ENCODE measurements at places on chromosomes 5 and 9.
A peak's percentile ranks its signal among the peaks of the same experiment; 100 is the strongest.

GRCh38 chr5:116289276-116289675, 204.5 kb downstream of the COMMD10 start:
- DNase-seq: no peak

GRCh38 chr9:1057910-1058309, 7.8 kb downstream of the DMRT2 start:
- DNase-seq: no peak

DNA sequence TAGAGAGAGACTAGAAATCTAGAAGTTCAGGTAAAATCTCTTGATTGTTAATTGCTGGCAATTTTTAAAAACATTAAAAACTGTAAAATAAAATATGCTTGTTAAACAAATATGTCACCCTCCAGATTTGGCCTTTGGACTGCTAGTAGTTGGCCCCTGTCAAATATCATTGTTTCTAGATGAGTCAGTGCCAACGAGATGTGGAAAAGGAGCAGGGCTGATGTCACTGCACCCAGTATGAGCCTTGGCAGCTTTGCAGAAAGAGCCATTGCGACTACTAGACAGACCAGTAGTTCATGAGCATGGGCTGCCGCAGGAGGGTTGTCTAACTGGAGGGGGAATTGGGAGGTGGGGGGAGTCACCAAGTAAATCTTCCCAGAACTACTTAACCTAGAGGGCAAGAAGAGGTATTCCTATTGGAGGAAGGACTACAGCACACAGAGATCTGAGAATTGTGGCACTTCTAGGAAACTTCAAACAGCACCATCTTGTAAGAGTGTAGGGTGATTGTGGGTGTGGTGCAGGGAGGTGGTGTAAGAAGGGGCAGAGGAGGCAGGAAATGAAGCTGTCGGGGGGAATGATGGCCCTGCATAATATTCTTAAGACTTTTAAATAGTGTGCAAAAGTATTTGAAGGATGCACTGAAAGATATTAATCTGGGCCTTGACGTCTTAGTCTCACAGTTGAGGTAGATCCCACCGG, 7.1 kb upstream of the DOCK2 start:
- DNase-seq: no peak

GRCh38 chr5:3107156-3107611, 355.7 kb upstream of the IRX2 start:
- DNase-seq: no peak

- DNase-seq: no peak
Measured at GRCh38 chr9:111715471-111715870, 54.1 kb downstream of the GNG10 start.

DNA sequence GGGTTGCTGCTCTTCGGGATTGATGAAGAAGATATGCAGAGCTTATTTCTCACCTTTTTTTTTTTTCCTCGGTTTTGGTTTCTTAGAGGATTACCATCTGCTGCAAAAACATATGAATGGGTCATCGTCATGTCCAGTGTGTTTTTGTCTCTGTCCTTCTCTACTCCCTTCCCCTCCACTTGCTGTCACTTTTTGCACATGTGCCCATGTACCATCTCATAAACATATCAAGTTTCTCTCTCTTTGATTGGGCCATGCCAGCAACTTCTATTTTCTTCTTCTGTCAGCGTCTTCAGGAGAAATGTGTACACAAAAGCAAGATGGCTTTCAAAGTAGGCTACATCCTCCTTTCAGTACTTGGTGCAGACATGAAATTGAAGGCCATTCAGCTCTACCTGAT, 57.1 kb downstream of the ZNF462 start:
- DNase-seq: no peak

DNA sequence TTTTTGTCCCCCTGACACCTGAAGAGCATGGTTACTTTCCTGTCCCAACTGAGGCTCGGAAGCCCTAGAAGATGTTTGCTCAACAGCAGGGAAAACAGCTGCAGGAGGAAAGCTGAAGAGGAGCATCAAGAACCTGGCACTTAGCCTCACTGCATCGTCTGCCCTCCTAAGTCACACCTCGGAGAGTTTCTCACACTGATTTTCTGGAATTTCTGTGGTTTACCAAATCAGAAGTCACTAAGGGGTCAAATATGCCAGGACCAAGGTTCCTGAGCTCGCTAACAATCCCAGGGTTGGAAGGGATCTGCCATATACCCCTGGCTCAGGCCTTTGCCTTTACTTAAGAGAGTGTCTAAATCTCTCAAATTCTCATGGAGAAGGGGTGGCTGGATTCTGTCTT, 5.3 kb downstream of the IL12B start:
- no peak for DNase-seq

GRCh38 chr5:155140646-155141045, 127.1 kb downstream of the KIF4B start:
- no peak for DNase-seq

- no peak for DNase-seq
Measured at GRCh38 chr9:95981761-95982390, 106.4 kb downstream of the ERCC6L2 start.

GRCh38 chr9:5971740-5972139, 43.7 kb downstream of the RANBP6 start:
- no peak for DNase-seq

DNA sequence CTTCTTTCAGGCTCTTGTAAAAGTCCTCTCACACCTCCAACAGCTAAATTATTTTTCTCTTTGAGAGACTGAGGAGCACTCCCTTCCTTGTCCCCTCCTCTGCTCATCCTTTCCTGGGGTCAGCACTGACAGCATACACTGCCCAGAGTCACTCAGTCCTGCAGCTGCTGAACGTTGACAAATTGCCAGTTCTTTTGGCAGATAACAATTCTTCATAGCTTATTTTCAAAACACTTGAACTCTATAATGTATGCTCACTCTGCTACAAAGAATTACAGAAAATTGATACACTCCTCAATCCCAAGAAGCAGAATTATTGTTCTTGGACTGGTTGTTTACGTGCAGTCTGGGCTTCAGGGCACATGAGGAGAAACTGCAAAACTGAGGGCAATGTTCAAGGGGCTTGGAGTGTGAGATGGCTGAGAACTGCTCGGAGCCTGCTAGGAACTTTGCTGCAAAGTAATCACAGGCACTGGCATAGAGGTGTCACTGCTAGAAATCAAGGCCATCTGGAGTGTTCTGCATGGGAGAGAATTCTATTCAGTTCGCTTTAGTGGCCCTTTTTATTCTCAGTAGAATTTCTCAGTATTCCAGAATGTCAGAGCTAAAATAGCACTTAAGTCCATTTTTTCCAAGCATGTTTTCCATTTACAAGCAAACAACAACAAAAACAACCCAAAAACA, 96.4 kb upstream of the SPOCK1 start:
- no peak for DNase-seq

- no peak for DNase-seq
Measured at GRCh38 chr9:13267743-13268142, 11.7 kb downstream of the MPDZ start.

DNA sequence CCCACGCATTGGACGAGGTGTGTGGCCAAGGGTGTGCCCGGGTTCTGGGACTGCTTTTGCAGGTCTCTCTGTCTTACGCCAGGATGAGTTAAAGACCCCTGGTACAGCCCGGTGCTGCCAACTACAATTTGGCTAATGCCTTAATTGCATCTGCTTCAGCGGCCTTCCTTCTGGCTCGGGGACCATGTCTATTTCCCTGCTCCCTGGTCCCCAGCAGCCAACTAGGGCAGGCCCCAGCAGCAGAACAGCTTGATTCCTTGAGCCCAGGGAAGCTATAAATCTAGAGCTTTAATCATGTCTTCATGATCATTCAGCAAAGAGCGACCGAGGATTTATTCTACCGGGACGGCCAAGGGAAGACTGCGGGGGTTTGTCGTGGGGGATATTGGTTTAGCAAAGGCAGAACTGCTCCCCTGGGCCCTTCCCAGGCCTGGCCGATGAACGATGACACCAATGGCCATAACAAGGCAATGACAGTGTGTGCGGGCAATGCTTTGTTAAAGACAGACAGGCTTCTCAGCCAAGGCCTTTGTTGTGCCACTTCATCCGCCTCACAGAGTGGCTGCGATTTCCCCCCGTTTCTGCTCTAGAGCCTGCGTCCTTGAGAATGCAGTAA, 51.4 kb downstream of the CFAP77 start:
- DNase-seq: no peak

- DNase-seq: no peak
Measured at GRCh38 chr9:109856785-109857184, 76.8 kb downstream of the PALM2AKAP2 start.

GRCh38 chr5:88799938-88800535, 82.9 kb downstream of the MEF2C start:
- no peak for DNase-seq

DNA sequence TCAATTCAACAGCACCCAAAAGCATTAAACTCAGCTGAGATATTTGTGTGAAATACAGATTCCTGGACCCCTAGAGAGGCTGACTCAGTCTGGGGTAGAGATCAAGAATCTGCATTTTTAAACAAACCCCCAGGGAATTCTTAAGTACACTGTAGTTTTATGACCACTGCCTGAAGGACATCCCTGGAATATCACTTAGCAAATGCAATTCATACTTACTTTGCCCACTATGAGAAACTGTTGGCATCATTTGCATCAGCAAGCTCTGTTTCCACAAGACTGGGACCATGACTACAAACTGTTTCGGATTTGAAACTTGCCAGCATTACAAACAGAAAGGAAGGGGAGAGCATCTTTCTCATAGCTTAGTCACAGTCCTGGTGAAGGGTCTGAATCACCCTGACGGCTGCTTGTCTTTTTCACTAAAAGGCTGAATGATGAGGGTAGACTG, 63.7 kb downstream of the MLLT3 start:
- no peak for DNase-seq

GRCh38 chr9:89555451-89556375, 49.1 kb upstream of the GADD45G start:
- DNase-seq: no peak

DNA sequence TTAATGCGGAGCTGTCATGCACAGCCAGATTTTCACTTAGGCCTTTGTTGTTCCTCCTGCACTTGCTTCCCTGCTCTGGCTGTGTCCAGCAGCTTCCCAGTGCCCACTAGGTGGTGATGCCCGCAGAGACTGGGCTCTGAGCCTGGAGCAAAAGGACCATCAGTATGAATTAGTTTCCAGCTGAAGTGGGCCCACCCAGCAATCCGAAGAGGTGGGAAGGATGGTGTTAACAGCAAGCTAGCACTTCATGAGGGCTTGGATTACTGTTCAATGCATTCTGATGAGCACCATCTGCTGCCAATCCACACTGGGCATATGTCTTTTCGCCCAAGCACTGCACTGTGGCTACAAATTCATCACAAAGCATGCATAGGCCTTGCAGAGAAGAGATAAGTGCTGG, 459.1 kb downstream of the SPOCK1 start:
- no peak for DNase-seq

DNA sequence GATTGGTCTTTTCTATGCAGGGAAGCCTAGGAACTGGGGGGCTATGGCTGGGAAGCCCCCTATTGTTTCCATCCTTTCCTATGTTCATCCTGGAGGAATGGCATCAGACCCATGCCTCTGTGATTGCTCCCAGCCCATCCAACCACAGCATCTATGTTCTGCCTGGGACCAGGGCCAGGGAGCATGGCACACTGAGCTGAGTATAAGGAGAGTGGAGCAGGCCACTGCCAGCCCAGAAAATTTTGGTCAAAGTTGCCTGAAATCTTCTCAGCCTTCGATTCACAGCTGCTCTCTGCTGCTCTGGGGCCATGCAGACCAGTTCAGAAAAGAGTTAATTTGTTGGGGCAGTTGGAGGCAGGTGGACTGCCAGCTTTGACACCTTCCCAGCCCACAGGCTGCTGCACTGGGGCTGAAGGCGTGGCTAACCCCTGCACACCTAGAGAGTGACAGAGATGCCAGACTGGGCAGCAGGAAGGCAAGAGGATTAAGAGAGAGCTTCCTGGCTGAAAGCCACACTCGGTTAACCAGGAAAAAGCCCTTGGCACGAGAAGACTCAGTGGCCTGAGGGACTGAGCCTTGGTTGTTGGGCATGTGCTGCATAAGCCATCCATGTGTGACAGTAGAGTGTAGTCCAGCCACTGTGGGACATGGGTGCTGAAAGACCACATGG, 12.1 kb downstream of the TGFBI start:
- DNase-seq: no peak

DNA sequence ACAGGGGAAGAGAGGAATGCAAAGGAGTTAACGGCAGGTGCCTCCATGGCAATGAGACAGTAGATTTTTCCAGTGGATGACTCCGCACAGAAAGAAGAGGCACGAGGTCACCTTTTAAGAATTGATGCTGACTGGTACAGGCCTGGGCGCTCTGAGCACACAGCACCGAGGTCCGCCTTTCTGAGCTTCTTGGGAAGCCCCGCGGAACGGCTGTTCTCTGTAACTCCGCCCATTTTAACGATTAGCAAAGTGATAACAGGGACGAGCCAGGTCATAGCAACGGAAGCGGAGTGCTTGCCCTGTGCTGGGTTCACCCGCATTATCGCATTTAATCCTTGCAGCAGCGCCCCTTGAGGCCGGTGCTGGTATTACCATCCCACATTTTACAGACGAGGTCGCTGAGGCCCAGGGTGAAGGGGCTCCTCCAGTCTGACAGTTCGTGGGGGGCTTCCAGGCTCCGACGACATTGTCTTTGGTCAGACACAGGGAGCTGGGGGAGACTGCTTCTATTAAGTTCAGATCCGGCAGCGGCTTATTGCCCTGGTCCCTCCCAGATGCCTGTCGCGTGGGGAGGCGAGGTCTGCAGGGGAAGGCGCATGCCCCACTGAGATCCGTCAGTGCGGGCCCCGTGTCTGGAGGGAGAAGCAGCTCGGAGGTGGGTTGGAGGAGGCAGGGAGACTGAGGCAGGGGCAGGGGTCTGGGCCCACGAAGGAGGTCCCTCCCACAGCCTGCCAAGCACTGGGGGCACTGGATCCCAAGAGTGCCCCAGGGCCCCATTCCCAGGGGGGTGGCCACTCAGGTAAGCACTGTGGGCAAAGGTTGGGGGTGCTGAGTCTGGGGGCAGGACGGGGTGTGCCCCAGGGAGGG, 22.3 kb upstream of the HMCN2 start:
- DNase-seq: peak; percentile 77

DNA sequence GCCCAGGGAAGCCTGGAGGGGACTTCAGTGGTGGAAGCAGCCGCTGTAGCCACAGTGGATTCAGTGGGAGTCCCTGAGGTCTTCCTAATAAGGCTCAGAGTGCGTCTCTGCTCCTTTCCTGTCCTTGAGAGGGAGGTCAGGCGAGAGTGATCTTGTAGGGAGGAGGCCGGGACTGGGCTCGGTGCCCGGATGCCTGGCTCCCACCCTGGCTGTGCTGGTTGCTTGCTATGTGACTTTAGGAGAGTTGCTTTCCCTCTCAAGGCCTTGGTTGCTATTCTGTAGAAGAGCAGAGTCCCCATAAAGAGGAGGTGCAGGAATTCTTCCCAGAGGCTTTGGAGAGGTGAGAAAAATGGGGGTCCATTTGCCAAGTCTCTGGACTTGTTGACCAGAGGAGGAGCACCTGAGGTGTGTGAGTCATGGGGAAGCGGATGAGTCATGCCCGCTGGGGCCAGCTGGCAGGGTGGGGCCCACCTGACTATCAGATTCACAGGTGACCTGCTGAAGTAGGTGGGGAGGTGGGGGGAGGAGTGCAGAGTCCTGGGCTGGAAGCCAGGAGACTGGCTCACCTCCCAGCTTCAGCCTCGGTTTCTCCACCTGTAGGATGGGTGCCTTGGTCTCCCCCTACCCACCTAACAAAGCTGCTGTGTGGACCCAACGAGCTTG, 13.8 kb downstream of the GSN start:
- peak; percentile 28 for DNase-seq
